CD4-positive, CD25-positive, alpha-beta regulatory T cell (primary cell): ENCODE measurements at places on chromosomes 3 and 15. TPM values are rescaled to one million over a fixed set of nuclear protein-coding genes. Genes with fewer than 3 reads are reported as not detected.

DNA sequence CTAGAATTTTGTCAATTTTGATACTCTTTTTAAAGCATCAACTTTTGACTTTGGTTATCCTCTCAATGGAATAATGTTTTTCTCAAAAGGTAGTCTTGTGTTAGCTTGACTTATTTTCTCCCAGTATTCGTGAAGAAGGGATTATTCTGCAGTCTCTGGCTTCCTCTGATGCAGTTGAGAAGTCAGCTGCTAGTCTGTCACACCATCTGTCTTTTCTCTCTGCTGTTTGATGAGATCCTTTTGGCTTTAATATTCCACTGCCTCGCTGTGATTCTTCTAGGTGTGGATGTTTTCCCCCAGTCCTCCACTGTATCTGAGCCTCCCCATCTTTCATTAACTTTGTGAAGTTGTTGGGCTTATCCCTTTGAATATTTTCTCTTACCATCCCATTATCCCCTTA is 141.0 kb downstream of the WDR72 start:
- no peaks in the 10 kb centered on the region for H3K36me3 ChIP-seq
- H3K4me1 ChIP-seq = no peaks in the 10 kb centered on the region
- no peaks in the 10 kb centered on the region for H3K27me3 ChIP-seq
- H3K27ac ChIP-seq = no peak overlapping the region
- no peak overlapping the region for H3K4me3 ChIP-seq

DNA sequence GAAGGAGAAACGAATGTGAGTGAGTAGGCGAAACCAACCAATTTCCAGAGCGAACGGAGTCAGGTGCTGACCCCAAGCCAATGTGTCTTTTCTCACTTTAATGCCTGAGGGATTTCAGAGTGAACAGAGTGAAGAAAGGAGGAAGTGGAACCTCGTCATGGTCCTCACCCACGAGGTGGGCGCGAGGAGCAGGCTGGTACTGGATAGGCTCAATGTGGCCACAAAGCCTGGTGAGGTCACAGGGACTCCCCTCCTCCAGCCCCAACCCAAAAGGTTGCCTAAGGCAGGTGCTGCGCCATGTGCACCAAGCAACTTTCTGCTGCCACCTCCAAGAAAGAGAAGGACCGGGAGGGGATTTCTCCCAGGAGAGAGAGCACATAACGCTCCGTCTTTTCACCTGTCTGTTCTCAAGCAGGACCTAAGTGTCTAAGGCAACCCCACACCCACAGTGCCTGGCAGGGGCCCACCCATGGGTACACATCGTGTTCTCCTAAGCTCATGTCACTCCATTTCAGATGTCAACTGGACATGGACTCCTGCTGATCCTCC is 3.8 kb downstream of the NRROS start:
- DNase-seq = no peak
- H3K27me3 ChIP-seq = no peaks in the 10 kb centered on the region
- H3K4me3 ChIP-seq = peak overlapping the region; percentile 61
- peak overlapping the region; percentile 78 for H3K27ac ChIP-seq

The EPHA3 gene
- total RNA-seq = not detected

GRCh38 chr3:134904241-134904771 is 109.2 kb downstream of the EPHB1 start:
- peaks cover 8% of the 10 kb centered on the region for H3K4me1 ChIP-seq
- H3K4me3 ChIP-seq = no peak overlapping the region
- no peak for DNase-seq
- H3K27ac ChIP-seq = no peak overlapping the region
- no peaks in the 10 kb centered on the region for H3K27me3 ChIP-seq

The HTD2 gene
- total RNA-seq = 9.7 TPM
